GM23338 (cell line): ENCODE measurements at places on chromosomes 5 and 9. TPM values are rescaled to one million over a fixed set of nuclear protein-coding genes. Genes with fewer than 3 reads are reported as not detected.

DNA sequence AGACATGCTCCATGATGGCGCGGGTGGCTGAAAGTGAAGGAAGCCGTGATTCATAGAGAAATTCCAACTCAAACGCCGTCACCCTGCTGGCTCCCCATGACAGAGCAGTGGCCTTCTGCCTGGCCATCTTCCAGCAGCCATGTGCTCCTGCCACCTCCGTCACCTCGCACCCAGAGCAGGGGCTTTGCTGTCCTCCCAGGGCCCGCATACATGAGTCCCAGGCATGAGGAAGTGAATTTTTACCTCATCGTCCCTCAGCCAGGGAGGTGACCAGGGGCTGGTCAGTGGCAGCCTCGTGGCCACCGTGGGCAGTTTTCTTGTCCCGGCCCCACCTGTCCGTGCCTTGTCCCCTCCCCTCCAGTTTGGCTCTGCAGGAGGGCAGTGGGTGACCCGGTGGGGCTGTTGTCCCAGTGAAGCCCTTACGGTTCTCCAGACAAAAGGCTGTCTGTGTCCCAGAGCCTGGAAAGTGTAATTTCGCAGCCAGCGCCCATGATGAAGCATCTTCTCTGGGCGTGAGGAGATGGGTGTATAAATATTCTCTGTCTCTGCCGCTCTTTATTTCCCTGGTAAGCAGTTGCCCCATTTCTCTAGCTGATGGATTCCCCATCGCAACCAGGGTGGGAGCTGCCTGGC is 124.0 kb upstream of the LMX1B start:
- DNase-seq: no peak

DNA sequence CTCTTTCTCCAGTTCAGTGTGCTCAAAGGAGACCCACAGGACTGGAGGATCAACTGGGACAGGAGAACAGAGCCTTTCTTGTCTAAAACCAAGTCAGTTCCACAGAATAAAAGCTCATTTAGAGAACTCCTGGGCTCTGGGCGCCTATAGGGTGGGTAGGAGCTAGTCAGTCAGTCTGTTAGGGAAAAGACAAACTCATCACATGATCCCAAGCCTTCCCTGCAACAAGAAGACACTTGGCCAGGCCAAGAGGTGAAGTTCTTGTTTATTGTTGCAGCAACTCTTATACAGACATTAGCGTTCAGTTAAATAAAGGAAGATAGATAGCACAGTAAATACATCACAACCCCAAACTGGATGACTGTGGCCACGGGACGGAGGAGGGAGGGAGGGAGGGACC is 102.3 kb downstream of the ENTREP1 start:
- no peak for DNase-seq

GRCh38 chr5:150485693-150486401 is 22.1 kb upstream of the NDST1 start:
- peak; percentile 65 for DNase-seq

DNA sequence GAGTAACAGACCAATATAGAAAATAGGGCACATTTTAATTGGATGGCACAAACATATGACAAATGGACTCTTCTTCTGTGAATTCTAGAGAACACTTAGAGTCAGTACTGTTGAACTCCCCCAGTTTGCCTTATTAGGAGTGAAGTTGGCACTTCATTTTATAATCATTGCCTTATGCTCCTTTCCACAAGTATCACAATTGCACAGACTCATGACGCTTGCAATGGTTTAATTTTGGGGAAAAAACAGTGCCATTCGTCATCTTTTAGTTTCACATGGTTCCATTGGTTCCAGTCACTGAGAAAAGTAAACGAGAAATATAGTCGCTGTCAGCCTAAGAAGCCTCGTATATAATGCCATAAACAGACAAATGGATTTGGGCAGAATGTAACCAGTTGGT is 71.2 kb downstream of the LURAP1L start:
- no peak for DNase-seq

- peak; percentile 87 for DNase-seq
Observed at GRCh38 chr5:134845852-134846640, at the start of gene C5orf24. C5orf24 (plus strand) TSS chr5:134845968; CDS start chr5:134854901, 8,933 bp downstream.

DNA sequence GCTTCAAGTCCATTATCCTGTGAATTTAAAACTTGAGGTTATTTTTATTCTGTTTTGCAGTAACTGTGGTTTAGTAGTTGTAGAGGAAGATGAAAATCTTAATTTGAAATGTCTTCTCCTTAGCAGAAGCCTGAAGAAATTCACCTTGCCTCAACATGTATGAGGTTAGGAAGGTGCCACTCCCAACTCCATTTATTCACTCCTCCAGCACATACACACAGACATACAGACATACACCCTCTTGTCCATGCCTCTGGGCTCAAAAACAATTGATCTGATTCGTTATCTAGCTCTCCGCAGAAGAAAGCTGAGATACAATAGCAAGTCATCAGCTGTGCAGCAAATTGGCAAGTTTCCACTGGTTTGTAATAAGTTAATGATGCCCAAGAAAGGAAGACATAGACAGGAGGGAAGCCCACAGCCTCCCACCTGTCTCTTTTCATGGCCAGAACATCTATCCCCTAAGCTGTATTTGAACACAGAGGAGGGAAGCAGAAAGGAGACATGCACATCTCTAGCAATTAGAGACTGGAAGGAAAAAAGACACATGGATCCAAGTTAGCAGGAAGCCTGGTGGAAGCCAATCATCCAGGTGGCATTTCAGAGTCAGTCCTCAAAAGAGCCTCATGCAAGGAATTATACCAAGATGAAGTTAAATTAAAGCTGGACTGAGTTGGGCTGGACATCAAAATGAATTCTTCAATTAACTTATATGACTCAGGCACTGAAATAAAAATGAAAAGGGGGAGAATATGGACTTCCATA is 257.9 kb downstream of the ASTN2 start:
- DNase-seq: no peak

DNA sequence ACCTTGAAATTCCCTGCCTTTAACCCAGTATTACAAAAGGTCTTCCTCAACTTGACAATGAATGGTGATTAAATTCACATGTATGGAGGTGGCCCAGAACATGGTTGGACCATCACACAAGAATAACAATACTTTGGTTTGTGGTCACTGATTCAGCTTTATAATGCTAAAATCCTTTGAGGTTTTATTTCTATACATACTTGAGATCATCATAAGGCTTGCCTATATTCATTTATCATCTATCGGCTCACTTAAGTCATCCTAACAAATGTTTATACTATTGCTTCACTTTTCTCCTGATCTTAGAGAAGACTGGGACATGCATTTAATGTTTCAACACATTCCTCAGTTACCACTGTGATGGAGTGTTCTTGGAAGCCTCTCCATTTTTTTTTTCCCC is 191.3 kb downstream of the DMAC1 start:
- DNase-seq: no peak

DNA sequence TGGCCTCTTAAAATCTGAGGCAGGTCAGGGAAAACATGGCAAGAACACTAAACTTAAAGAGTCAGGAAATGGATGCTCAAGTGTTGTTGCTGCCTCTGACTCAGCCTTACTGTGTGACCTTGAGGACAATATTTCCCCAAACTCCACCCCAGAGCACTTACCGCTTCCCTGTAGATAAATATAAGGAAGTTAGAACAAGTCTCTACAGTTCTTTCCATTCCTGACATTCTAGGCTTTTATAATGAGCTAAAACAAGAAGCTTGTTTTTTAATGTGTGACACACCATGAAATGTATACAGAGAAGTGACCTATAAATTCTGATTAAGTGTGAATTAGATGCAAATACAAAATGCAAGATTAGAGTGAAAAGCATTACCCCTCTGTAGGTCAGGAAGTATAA is 129.3 kb downstream of the GRIA1 start:
- no peak for DNase-seq

GRCh38 chr5:87127426-87127825 is 140.3 kb upstream of the RASA1 start:
- DNase-seq: no peak

DNA sequence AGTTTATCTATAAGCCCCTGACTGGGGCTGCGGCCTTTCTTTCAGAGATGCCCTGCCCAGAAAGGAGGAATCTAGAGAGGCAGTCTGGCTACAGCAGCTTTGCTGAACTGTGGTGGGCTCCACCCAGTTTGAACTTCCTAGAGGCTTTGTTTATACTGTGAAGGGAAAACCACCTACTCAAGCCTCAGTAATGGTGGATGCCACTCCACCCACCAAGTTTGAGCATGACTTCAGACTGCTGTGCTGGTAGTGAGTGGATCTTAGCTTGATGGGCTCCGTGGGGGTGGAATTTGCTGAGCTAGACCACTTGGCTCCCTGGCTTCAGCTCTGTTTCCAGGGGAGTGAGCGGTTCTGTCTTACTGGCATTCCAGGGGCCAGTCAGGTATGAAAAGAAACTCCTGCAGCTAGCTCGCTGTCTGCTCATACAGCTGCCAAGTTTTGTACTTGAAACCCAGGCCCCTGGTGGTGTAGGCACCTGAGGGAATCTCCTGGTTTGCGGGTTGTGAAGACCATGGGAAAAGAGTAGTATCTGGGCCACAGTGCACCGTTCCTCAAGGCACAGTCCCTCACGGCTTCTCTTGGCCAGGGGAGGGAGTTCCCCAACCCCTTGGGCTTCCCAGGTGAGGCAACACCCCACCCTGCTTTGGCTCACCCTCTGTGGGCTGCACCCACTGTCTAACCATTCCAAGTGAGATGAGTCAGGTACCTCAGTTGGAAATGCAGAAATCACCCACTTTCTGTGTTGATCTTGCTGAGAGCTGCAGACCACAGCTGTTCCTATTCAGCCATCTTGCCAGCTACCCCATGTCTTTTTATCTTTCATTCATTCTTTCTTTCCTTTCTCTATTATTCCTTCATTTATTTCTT is 211.8 kb upstream of the C9orf72 start:
- no peak for DNase-seq

DNA sequence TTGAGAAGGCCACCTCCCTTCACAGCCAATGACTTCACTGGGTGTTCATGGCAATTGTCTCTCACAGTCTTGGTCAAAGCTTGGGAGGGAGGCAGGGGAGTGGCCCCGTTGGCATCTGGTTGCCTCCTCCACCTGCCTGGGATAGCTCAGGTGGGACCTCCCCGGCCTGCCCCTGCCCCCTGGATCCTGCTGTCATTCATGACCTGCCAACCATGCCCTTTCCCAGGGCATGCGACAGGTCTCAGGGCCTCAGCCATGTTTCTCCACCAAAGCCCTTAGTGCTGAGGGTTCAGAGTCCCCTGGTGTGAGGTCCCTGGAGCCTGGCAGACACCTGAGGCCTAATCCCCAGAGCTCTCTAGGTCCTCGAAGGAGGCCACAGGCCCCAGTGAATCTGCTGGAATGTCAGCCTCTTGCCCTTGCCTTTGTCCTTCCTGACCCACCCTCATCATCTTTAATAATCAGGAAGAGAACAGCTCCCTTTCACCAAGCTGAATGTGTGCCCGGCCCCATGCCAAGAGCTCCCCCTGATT is 5.6 kb downstream of the DAB2IP start:
- no peak for DNase-seq

DNA sequence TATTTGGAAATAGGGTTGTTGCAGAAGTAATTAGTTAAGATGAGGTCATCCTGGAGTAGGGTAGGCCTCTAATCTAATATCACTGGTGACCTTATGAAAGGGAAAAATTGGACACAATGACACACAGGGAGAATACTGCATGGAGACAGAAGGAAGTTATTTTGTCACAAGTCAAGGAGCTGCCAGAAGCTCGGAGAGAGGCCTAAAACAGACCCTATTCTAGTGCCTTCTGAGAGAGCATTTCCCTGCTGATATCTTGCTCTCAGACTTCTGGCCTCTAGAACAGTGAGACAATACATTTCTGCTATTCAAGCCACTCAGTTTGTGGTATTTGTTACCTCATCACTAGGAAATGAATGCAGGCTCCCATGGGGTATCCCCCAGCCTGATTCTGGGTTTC is 332.9 kb downstream of the CSNK1G3 start:
- DNase-seq: no peak

DNA sequence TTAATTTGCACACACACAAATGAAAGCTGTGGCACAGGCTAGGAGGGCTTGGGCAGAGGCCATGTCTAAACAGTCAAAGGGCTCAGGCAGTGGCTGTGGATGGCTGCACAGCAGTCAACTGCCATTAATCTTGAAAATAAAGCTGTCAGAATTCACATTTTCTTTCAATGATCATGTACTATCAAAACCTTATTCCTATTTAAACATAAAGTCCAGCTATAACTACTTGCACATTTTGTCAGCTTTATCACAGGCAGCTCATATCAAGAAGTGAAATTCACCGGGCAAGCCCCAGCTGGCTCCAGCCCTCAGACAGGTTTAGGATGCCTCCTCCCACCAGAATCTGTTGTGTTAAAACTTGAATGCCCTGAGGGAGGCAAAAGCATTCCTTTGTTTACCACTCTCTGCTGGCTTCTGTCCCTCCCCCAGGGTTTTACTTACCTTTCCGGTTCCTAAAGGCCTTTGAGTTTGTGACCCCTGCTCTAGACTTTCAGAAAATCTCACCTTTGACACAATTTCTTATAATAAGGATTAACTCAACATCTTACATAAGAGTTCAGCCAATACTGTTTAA is 54.9 kb upstream of the GRAMD2B start:
- DNase-seq: peak; percentile 88

DNA sequence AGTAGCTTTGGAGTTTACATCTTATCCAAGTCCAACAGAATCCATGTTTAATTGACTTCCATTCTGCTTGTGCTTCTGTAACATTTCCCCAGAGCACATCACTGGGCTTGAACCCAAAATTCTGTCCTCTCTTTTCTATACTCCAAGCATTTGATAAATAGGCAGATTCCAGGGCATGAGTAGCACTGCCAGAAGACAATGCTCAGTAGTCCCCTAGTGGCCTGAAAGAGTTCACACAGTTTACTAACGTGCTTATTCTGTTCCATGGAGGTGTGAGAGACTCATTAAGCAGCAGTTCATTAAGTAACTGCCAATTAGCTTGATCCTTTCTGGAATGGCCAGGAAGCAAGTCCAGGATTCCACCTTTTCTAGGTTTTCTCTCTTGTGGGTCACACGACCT is 9.4 kb upstream of the GABRA6 start:
- DNase-seq: peak; percentile 69

GRCh38 chr9:133137451-133138231 is 16.6 kb upstream of the RALGDS start:
- no peak for DNase-seq

DNA sequence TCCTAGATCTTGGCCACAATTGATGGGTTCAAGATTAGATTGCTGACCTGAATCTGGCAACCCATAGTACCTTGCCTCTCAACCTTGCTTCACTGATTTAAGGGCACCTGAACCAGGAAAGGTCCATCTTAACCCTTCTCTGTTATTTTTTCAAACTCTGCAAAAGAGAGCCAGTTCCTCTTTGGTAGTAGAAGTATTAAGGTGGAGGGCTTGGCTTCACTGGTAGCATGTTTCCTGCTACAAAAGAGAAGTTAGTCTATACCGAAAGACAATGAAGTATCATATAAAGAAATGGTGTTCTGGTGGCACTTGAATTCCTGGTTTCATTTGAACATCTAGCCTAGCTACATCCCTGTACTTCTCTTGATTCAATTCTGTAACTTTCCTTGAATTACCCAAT is 8.5 kb downstream of the ALG2 start:
- no peak for DNase-seq

SPINK13 gene
- not detected in 2 replicates for total RNA-seq

CACFD1 gene
- 12.0 and 18.2 TPM in 2 replicates for total RNA-seq

FOXD4L4 gene
- not detected in 2 replicates for total RNA-seq

PSD2 gene
- total RNA-seq: 0.10 TPM in 1 of 2 replicates, not detected in the other

ADAMTS13 gene
- 3.1 and 6.0 TPM in 2 replicates for total RNA-seq

FCN1 gene
- total RNA-seq: not detected in 2 replicates

C5orf52 gene
- not detected in 2 replicates for total RNA-seq

PDCD1LG2 gene
- total RNA-seq: not detected in 2 replicates

PCDH12 gene
- 0.12 and 0.14 TPM in 2 replicates for total RNA-seq
